ENCODE measurements at places on chromosomes 2 and 18.

DNA sequence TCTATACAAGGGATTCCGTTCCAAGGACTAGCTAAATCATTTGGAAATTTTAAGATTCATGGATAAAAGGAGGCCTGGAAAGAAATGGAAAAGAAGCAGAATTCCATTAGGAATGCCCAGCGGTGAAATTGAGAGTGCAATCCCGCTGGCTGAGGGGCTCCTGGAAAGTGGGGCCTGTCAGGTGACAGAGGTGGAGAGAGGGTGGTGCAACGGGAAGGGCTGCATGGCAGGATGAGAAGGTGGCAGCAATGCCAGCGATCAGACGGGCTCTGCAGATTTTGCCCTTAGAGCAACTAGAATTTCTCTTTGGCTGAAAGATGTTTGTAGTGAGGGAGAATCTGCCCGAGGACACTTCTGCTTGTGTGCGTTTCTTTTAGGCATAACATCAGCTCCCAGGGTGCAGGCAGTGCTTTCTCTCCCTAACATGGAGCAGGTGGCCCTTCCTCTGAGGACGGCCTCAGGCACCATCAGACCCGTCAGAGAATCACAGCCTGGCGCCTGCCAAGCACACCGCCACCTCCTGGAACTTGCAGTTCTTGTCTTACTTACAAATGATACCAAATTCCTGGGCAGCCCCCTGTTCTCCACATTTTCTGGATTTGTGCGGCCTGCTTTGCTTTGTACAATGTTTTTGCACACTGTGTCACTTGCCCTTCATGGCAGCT, 261.6 kb downstream of the NDUFA10 start:
- DNase-seq = no peak

- no peak for DNase-seq
Measured at GRCh38 chr2:130288467-130289403, 54.0 kb upstream of the IMP4 start.

DNA sequence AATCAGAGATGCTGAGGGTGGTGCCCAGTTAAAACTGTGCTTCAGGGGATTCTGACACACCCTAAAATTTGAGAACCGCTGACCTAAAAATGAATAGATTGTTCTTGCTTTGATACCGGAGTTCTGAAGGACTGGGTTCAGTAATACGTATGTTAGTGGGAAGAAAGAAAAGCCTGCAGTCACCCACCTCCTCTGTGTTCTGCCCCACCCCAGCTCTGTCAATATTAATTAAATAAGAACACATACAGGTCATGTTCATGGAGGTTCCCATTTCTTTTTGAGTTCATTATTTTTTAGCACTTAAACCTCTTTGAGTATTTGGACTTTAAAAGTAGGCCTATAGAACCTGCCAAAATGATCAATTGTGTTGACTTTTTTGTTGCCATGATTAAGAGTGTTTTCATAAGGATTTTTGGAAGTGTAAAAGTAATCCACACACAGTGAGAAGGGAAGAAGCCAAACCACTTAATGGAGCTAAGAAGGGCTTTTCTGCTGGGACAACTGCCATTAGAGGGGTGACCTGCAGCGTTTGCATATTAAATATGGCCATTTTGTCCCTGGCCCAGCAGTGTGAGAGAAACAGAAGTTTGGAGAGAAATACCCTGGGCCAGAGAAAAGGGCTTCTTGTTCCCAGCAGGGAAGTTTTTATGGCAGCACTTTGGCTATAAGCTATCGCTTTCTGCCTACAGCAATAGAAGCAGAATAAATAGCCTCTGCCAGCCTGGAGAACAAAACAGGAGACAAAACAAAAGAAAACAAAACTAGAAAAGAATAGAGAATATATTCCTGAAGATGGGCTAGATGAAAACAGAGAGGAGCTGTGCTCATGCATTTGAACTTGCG, 80.7 kb upstream of the RNF152 start:
- no peak for DNase-seq

- DNase-seq = no peak
Measured at GRCh38 chr2:237350070-237350469, 63.9 kb downstream of the COL6A3 start.

- no peak for DNase-seq
Measured at GRCh38 chr2:163490281-163490680, 245.5 kb downstream of the FIGN start.

- no peak for DNase-seq
Measured at GRCh38 chr2:20350041-20350712, 467 bp downstream of the PUM2 start.

- peak; percentile 87 for DNase-seq
Measured at GRCh38 chr18:2901423-2901985, 54.7 kb downstream of the EMILIN2 start.

GRCh38 chr18:2392446-2392845, 178.9 kb downstream of the METTL4 start:
- no peak for DNase-seq

- DNase-seq = no peak
Measured at GRCh38 chr2:170101789-170102188, 76.2 kb upstream of the MYO3B start.

- no peak for DNase-seq
Measured at GRCh38 chr18:59271606-59272220, 1.5 kb downstream of the RAX start.

GRCh38 chr2:144780983-144781382, 261.1 kb upstream of the ZEB2 start:
- DNase-seq = peak; percentile 89

DNA sequence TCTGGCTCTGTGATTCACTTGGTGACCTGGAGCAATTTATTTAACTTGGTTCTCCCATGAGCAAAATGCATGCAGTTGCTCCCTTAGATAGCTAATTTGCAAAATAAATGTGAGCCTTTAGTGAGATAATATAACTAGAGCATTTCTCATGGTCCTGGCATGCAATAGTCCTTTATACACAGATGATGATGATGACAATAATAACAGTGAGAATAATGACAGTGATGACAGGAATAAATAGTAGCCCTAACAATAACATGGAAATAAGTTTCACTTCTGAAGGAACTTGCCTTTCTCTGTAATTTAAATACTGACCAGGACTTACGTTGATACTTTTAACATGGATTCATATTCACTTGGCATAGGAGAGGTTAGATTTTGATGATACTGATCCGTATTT, 49.2 kb downstream of the LPIN1 start:
- peak; percentile 29 for DNase-seq

GRCh38 chr2:220282236-220282635, 654.8 kb downstream of the SLC4A3 start:
- DNase-seq = no peak

DNA sequence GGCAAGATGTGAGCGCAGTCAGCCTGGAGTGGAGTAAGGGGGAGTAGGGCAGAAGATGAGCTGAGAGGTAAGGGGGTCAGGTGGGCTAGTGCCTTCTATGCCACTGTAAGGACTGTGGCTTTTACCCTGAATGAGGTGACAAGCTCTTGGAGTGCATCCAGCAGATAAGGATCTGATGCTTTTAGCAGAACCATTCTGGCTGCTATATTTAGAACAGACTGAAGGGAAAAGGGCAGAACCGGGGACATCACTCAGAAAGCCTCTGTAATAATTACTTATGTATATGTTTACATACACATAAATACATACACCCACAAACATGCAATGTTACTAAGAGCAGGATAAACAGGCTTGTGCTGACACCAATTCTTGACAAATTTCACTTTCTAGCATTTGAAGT, 124.8 kb downstream of the DTNB start:
- no peak for DNase-seq

- DNase-seq = no peak
Measured at GRCh38 chr2:143231254-143231645, 102.0 kb downstream of the ARHGAP15 start.

DNA sequence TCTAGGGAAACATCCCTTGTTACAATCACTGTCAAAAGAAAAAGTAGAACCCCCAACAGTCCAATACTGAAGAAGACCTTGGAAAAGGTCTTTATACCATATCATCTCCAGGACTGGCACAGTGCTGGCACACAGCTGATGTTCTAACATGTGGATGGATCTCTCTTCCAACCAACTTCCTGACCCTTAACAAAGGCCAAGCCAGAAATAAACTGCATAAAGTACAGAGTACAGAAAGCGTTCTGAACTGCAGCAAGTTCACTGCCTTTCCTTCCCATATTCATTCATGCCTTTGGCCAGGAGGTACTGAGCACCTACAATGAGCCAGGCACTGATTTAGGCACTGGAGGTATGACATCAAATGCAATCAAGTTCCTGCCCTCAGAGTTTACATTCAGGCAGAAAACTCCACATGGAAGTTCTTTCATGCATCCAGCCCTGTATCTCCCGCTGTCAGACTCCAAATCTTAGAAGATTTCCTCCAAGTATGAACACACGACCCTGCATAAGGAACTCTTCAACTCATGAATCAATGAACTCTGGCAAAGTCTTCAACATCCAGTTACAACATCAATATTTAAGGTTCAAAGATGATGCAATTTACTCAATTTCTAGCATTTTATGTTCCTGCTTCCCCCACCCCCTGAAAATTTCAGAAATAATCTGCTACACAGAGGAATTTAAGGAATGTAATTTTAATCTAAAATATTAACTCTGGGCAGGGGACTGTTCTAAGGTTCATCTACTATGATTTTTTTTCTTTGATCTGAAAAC, 33.8 kb downstream of the ACVR1 start:
- no peak for DNase-seq

- DNase-seq = no peak
Measured at GRCh38 chr2:160092445-160092844, 30.0 kb upstream of the PLA2R1 start.

DNA sequence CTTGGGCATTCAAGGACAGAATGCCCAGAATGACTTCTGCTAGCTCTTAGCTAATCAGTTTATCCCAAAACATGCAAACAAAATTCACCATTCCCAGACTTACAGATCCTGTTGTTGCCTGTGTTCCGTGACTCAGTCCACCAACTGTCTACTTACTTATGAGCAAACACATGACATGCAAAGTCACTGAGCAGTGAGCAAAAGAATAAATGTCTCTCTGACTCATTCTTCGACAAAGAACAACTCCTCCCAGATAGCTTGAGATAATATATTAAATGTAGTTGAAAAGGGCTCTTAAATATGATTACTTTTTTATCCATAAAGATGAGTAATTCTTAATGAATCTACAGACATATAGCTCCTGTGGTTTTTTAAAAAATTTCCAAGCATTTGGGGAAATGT, 9.0 kb upstream of the CREG2 start:
- peak; percentile 89 for DNase-seq

DNA sequence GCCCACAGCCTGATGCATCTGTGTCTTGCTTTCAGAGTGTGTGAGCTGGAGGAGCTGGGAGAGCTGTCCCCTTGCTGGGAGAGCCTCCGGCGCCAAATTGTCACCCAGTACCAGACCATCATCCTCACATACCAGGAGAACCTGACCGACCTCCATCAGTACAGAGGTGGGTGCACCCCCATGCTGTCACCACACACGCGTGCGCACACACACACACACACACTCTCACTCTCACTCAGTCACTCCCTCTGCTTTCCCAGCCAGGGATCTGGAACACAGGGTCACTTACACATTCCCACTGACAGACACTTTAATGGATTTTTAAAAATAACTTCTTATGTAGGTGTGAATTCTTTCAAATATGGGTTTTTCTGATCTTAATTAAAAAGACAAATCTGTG, 64.5 kb downstream of the COA5 start:
- no peak for DNase-seq

DNA sequence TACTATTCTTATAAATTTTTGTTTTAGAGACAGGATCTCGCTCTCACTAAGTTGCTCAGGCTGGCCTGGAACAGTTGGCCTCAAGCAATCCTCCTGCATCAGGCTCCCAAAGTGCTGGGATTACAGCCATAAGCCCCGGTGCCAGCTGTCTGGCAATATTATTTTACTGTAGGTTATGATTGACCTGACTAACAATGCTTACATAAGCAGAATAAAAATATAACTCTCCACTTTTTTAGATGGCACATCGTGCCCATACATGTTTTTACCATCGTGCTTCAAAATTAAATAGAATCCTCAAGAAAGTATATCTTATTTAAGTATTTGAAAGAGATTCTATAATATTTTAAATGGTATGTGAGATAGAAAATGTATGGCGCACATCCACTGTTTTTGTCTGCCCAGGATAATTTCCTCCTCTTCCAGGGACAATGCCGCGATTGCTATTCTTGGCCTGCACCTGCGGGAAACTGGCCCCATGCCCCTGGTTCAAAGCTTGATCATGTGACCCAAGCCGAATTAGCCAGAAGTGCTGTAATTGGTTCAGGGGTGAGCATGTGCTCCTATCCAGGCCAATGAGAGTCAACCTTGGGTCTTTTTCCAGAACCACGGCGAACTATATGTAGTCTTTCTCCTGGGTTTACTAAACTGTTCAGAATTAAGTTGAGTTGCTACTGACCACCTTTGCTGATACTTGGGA, 38.3 kb upstream of the GREB1L start:
- no peak for DNase-seq

DNA sequence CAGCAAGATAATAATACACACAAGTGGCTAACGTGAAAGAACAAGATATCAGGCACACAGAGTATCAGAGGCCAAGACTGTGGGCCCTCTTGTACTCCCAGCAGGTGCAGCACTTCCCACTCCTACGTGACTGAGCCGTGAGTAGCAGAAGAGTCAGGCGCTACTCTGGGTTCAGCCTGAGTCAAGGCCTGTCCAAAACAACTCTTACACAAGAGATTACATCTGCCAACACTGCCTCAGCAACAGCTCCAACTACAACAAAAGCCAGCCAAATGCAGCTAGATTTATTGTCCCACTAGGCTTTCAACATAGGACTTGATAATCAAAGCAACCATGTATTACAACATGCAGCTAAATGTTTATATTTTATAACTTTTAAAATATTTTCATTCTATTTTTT, 56.2 kb downstream of the ITSN2 start:
- peak; percentile 95 for DNase-seq

DNA sequence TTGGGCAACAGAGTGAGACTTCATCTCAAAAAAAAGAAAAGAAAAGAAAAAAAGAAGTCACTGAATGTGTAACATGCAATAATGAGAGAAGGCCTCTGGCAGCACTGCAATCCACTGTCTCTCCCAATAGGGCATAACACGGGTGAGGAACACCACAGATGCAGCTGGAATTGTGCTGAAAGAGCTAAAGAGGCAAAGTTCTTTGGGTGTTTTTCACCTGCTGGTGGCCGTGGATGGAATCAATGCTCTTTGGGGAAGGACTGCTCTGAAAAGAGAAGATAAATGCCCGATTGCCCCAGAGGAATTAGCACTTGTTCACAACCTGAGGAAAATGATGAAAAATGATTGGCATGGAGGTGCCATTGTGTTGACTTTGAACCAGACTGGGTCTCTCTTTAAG, 31.0 kb upstream of the CYBRD1 start:
- no peak for DNase-seq

GRCh38 chr18:48715711-48716361, 177.0 kb downstream of the CTIF start:
- DNase-seq = peak; percentile 48

GRCh38 chr18:37502036-37502435, 63.6 kb downstream of the CELF4 start:
- no peak for DNase-seq

All from AG10803 (cell line).